PC-9 (cell line): ENCODE measurements at places on chromosomes 11 and 22. TPM values are rescaled to one million over a fixed set of nuclear protein-coding genes. Genes with fewer than 3 reads are reported as not detected.

LGALS1 gene
- 734 and 791 TPM in 2 replicates for total RNA-seq

UPK3A gene
- total RNA-seq: 1.0 and 1.4 TPM in 2 replicates

MRPL16 gene
- 64.7 and 82.0 TPM in 2 replicates for total RNA-seq

DGCR2 gene
- total RNA-seq: 35.1 and 37.6 TPM in 2 replicates

VPREB1 gene
- not detected in 2 replicates for total RNA-seq

RASL10A gene
- not detected in 2 replicates for total RNA-seq

GRCh38 chr22:39845529-39845928, 48.0 kb downstream of the ENTHD1 start:
- H3K36me3 ChIP-seq: no peaks in the 10 kb centered on the region
- no peak for DNase-seq
- no peak overlapping the region for H3K4me3 ChIP-seq
- H3K27me3 ChIP-seq: peaks cover 14% of the 10 kb centered on the region
- H3K27ac ChIP-seq: no peak overlapping the region

- peak overlapping the region; percentile 23 for H3K27ac ChIP-seq
- H3K4me1 ChIP-seq: peaks cover 66% of the 10 kb centered on the region
- H3K36me3 ChIP-seq: no peaks in the 10 kb centered on the region
- no peaks in the 10 kb centered on the region for H3K27me3 ChIP-seq
- DNase-seq: peak; percentile 94
Observed at GRCh38 chr22:37546437-37547250, 13.6 kb upstream of the CDC42EP1 start.

DNA sequence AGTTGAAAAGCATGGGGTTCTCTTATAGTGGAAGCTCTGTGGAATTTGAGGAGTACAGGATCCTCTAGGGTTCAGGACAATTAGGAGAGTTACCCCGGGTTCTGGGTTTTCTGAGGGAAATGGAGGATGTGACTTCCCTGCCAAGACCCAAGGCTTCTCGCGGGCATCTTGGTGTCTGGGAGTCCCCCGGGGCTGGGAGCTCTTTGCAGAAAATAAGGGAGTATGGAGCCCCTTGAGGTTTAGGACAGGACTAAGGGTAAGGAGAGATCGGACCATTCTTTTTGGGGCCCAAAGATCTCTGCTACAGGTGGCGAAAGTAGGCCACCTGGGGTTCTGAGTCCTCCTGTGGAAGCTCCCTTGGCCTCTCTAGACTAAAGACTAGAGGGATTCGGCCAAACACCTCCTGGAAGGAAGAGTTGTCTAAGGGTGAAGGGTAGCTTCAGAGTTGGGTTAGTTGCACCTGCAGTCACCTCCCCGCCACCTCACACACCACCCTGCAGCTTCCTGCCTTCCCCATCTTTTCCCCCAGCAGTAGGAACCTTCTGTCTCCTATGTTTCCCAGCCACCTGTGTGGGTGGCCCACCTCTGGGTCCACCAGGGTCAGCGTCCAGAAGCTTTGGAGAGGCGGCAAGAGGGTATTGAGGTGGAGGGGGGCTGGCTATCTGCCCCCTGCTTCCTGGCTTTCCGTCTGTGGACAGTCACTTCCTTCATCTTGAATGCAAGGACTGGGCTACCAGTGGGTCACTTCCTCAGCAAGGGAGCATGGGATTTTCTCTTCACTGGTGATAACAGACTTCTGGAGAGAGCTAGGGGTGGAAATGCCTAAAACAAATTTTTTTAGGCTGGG, 908 bp downstream of the LIMK2 start:
- peak overlapping the region; percentile 87 for H3K4me3 ChIP-seq
- peaks cover 13% of the 10 kb centered on the region for H3K4me1 ChIP-seq
- H3K27me3 ChIP-seq: no peaks in the 10 kb centered on the region
- no peaks in the 10 kb centered on the region for H3K36me3 ChIP-seq
- DNase-seq: no peak
- H3K27ac ChIP-seq: no peak overlapping the region

DNA sequence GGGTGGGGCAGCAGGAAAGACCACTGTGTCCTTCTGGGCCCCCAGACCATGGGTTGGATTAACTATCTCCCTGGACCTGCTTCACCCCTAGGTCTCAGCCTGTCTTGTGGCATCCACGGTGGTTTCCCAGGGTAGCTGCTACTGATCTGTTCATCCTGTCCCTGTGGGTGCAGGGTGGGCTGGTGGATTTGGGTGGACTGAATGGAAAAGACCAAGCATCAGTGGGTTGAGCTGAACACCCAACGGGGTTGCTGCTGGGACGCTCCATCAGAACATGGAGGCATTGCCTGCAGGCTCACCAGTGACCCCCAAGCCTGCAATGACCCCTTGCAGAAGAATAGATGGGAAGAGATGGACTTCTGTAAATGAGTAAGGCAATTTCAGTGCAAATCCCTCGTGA, 812.1 kb downstream of the TBC1D22A start:
- H3K36me3 ChIP-seq: no peaks in the 10 kb centered on the region
- no peaks in the 10 kb centered on the region for H3K4me1 ChIP-seq
- H3K4me3 ChIP-seq: no peak overlapping the region
- H3K27ac ChIP-seq: no peak overlapping the region
- no peak for DNase-seq
- peaks cover 97% of the 10 kb centered on the region for H3K27me3 ChIP-seq

- H3K27ac ChIP-seq: no peak overlapping the region
- no peak overlapping the region for H3K4me3 ChIP-seq
- DNase-seq: no peak
- no peaks in the 10 kb centered on the region for H3K36me3 ChIP-seq
- peaks cover 70% of the 10 kb centered on the region for H3K27me3 ChIP-seq
Observed at GRCh38 chr11:45554230-45554967, 111.0 kb downstream of the CHST1 start.

GRCh38 chr11:114295676-114296604, at the start of gene NNMT:
NNMT (plus strand) TSS chr11:114296399; CDS start chr11:114296557, 158 bp downstream.
- H3K27me3 ChIP-seq: peaks cover 4% of the 10 kb centered on the region; the same call in 1 of the 2 replicates
- peaks cover 5% of the 10 kb centered on the region; the same call in 1 of the 2 replicates for H3K4me1 ChIP-seq
- H3K4me3 ChIP-seq: no peak within 1 kb of the TSS

DNA sequence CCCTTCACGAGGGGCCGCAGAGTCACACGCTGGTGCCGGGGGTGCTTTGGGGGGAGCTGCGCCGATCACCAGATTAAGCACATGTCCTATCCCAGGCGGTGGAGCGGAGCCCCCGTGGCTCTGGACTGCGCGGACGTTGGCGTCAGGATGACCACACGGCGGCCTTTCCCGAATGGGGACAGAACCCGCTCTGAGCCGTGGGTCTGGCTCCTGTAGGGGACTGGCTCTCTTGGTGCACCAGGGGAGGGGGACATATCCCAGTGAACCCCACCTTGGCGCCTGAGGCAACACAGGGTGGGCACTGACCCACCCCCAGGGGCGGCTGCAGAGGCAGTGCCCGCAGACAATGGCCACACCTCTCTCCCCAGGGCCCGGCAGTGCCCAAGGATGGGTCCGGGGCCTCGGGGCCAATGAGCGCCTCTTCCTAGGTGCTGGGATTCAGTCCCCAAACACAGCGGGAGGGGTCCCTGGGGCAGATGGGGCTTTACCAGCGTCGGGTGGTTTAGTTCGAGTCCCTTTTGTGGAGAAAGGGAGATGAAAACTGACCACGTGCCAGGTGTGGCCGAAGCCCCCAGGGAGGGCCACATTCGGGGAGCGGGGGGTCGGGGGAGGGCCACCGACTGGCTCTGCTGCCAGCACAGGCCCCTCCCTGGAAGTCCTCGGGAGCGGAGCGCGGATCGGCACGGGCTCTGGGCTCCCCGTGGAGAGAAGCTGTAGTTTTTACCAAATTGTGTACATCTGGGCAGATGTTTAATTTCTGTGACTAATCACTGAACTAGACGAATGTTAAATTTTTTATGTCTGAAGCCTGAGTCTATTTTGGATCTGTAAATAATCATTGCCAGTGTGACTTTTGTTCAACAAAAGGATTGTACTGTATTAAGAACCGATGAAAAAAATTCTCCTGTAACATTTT, 58.9 kb downstream of the GRAMD4 start:
- no peak overlapping the region for H3K4me3 ChIP-seq
- no peaks in the 10 kb centered on the region for H3K27me3 ChIP-seq
- H3K27ac ChIP-seq: no peak overlapping the region
- H3K36me3 ChIP-seq: 0 out of 2 replicates have a peak, but pooled peaks cover 3% of the 10 kb centered on the region

DNA sequence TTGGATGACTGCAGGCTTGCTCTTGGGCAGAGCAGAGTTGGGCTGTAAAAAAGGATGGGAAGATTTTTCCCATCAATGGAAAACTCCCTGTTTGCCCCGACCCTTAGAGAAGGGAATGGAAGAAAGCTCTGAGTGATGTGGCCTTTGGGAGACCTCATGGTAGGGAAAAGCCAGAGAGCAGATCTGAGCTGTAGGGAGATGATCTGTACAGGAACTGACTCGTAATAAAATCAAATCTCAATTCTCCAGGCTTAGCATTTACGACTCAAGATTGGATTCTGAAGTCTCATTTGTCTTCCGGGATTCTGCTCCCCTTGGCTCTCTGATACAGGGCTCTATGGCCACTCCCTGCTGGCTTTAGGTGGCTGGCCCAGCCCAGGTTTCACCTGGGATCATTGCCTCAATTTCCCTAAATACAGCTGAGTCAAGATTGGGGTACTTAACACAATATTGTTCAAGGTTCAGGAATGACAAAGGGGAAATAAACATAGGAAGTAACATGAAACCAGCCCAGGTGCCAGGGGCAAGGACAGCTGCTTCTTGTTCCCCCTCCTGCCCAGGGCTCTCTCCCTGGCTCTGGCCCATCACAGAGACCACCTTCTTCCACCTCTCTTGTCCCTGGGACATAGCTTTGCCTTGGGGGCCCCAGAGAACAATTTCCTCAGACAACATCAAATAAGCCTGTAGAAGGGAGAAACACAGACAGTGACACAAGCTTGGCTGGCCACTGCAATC, 38.4 kb upstream of the THY1 start:
- 0 out of 2 replicates have a peak, but pooled peaks cover 8% of the 10 kb centered on the region for H3K4me1 ChIP-seq
- H3K27me3 ChIP-seq: no peaks in the 10 kb centered on the region
- H3K27ac ChIP-seq: no peak overlapping the region
- no peaks in the 10 kb centered on the region for H3K36me3 ChIP-seq
- H3K4me3 ChIP-seq: no peak overlapping the region
- DNase-seq: no peak

- no peak overlapping the region for H3K4me3 ChIP-seq
- H3K36me3 ChIP-seq: no peaks in the 10 kb centered on the region
- DNase-seq: no peak
- no peaks in the 10 kb centered on the region for H3K4me1 ChIP-seq
Observed at GRCh38 chr22:49188091-49188490, 639.6 kb downstream of the BRD1 start.

GRCh38 chr11:111344032-111344431, 35.0 kb downstream of the POU2AF1 start:
- DNase-seq: peak; percentile 45
- H3K27ac ChIP-seq: peak overlapping the region; percentile 75
- no peak overlapping the region for H3K4me3 ChIP-seq
- no peaks in the 10 kb centered on the region for H3K36me3 ChIP-seq
- H3K27me3 ChIP-seq: no peaks in the 10 kb centered on the region
